ENCODE measurements at places on chromosomes 7 and 10.

- peak; percentile 35 for DNase-seq
These were observed 415.0 kb upstream of the NPVF start for GRCh38 chr7:25643286-25643685.

- no peak for DNase-seq
These were observed 164.4 kb downstream of the SVIL start for GRCh38 chr10:29470355-29470705.

DNA sequence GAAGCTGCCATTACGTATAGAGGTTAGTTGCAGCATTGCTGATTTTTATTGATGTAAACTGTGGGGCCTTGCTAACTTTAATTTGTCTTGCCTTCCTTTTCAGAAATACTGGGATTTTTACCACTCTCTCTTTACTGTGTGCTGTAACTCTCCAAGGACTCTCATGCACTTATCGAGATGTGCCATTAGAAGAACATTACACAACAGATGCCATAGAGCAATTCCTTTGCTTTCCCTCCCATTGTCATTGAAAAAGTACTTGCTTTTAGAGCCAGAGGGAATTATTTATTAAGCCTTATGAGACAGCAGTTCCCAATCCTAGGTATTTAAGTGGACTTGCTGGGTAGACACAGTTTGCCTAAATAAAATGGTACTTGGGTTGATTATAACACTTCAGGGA lies 51.7 kb downstream of the ASB4 start:
- no peak for DNase-seq

- DNase-seq = no peak
These were observed 328.4 kb downstream of the PHTF2 start for GRCh38 chr7:78127009-78127408.

GRCh38 chr7:117332031-117332430 lies 9.2 kb upstream of the WNT2 start:
- no peak for DNase-seq

DNA sequence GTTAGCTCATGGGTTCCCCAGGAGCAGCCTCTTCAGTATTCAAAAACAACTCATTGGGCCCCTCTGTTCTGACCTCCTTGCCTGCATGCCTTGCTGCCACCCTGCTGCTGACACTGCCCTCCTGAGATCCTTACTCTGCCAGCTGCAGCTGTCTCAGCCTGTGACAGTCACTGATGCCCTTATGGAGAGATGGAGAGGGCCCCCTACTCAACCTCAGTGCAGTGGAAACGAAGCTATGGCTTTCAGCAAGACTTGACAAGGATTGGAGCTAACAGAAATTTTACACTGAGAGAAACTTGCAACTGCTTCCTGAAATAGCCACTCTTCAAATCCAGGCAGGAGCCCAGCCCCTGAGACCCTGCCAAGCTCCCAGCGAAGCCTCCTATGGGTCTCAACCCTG lies 678.3 kb upstream of the C7orf33 start:
- no peak for DNase-seq

GRCh38 chr10:43843321-43844101 lies 194.8 kb upstream of the ZNF32 start:
- DNase-seq = no peak

DNA sequence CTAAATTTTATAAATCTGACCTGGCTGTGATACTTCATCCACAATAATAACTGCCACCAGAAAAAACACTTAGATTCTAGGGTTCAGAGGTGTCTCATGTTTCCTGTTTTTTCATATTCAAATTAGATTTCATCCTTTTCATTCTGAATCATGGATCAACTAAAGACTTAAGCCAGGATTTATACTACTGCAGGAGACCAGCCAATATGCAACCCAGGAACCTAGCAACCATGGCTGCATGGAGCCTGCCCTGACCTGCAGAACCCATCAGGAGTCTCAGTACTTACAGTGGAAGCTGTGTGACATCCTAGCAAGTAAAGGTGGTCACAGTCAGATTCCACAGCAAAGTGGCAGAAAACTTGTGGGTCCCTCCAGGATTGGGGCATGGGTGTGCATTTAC lies 40.5 kb upstream of the RNF148 start:
- DNase-seq = no peak

All from suppressor macrophage treated with lipopolysaccharide for 1 hour (primary cell).